ENCODE measurements at places on chromosomes 5 and 9. TPM values are rescaled to one million over a fixed set of nuclear protein-coding genes. Genes with fewer than 3 reads are reported as not detected.

The FAM221B gene
- total RNA-seq: not detected

The CAAP1 gene
- total RNA-seq: 68.2 TPM

The CCNJL gene
- 18.9 TPM for total RNA-seq

The GPR150 gene
- not detected for total RNA-seq

The RXRA gene
- total RNA-seq: 7.9 TPM

The LOX gene
- not detected for total RNA-seq

The KCNIP1 gene
- total RNA-seq: not detected

The SHISAL2B gene
- not detected for total RNA-seq

The TMEM215 gene
- total RNA-seq: not detected

The DMRTA1 gene
- total RNA-seq: 11.7 TPM

The CTXN3 gene
- not detected for total RNA-seq

The C1QTNF3 gene
- 2.3 TPM for total RNA-seq

The SPACA9 gene
- total RNA-seq: 4.0 TPM

The WHRN gene
- 7.1 TPM for total RNA-seq

The C5orf58 gene
- 0.58 TPM for total RNA-seq

The RANBP3L gene
- total RNA-seq: not detected

The TLX3 gene
- total RNA-seq: not detected

The NUTM2F gene
- not detected for total RNA-seq

The GLRA1 gene
- total RNA-seq: not detected

The HTR4 gene
- total RNA-seq: not detected

The PCDHB7 gene
- 6.7 TPM for total RNA-seq

The TRMO gene
- total RNA-seq: 33.1 TPM

The ZNF367 gene
- 28.6 TPM for total RNA-seq

The MCTP1 gene
- total RNA-seq: 14.9 TPM

The CDH18 gene
- 0.30 TPM for total RNA-seq

The DIMT1 gene
- total RNA-seq: 76.5 TPM

The SLCO6A1 gene
- total RNA-seq: not detected

The OSMR gene
- 13.5 TPM for total RNA-seq

The SPATA31E1 gene
- total RNA-seq: not detected

The EQTN gene
- total RNA-seq: not detected

The KCNMB1 gene
- not detected for total RNA-seq

The PCDHGA1 gene
- 2.5 TPM for total RNA-seq

The ANXA6 gene
- total RNA-seq: 93.0 TPM

The AGTPBP1 gene
- 9.4 TPM for total RNA-seq

The GRIN1 gene
- total RNA-seq: not detected

The IL9 gene
- total RNA-seq: not detected

The LHFPL2 gene
- total RNA-seq: 27.7 TPM

The RLN2 gene
- not detected for total RNA-seq

The ABL1 gene
- total RNA-seq: 30.9 TPM

The SLIT3 gene
- total RNA-seq: not detected

The GPX3 gene
- 5.0 TPM for total RNA-seq

The CLIC3 gene
- total RNA-seq: not detected

The ADAMTS6 gene
- 3.1 TPM for total RNA-seq

The TEX48 gene
- not detected for total RNA-seq

The TSTD2 gene
- total RNA-seq: 17.0 TPM

The C7 gene
- total RNA-seq: not detected

The IL7R gene
- total RNA-seq: 7.3 TPM

The GAPT gene
- not detected for total RNA-seq

The DDX31 gene
- total RNA-seq: 20.1 TPM

The PCDHA6 gene
- 11.5 TPM for total RNA-seq

The OLFML2A gene
- 7.7 TPM for total RNA-seq

The SMIM23 gene
- total RNA-seq: not detected

The RNF14 gene
- 42.5 TPM for total RNA-seq

The SEC24A gene
- 9.5 TPM for total RNA-seq

The PCDHA1 gene
- total RNA-seq: 2.5 TPM

The SUSD3 gene
- 0.72 TPM for total RNA-seq

The QRFP gene
- not detected for total RNA-seq

The AUH gene
- total RNA-seq: 37.7 TPM

The SHC3 gene
- 0.03 TPM for total RNA-seq

The MARCHF11 gene
- not detected for total RNA-seq

All from A375 (cell line).